ENCODE measurements at places on chromosomes 16 and 17. TPM values are rescaled to one million over a fixed set of nuclear protein-coding genes. Genes with fewer than 3 reads are reported as not detected.

The GNG13 gene
- not detected for total RNA-seq

The ATP1B2 gene
- 4.9 TPM for total RNA-seq

The PPP1R27 gene
- total RNA-seq = not detected

The ZMYND15 gene
- total RNA-seq = 0.42 TPM

GRCh38 chr17:66214884-66215528, 14.2 kb downstream of the APOH start:
- no peak for DNase-seq

- no peak for DNase-seq
Observed at GRCh38 chr17:78883089-78883532, 19.9 kb downstream of the CEP295NL start.

DNA sequence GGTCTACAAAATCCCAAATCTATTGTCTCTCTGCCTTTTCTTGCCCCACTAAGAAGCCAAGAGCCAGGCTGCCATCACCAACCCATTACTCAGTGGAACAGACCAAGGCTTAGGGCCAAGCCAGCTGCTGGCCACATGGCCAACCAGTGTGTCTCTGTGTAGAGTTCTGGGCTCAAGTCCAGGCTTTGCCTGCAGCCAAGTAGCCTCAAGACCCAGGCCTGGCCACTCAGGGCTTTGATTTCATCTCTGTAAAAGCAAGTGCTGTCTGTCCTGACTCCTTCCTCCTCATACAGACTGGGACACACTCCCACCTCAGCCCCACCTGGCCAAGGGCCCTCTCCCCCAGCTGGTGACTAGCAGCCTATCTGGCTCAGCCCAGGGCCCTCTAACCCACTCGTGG, 14.6 kb downstream of the SREBF1 start:
- DNase-seq = no peak

GRCh38 chr17:61124562-61124961, 275.1 kb upstream of the TBX2 start:
- DNase-seq = no peak

DNA sequence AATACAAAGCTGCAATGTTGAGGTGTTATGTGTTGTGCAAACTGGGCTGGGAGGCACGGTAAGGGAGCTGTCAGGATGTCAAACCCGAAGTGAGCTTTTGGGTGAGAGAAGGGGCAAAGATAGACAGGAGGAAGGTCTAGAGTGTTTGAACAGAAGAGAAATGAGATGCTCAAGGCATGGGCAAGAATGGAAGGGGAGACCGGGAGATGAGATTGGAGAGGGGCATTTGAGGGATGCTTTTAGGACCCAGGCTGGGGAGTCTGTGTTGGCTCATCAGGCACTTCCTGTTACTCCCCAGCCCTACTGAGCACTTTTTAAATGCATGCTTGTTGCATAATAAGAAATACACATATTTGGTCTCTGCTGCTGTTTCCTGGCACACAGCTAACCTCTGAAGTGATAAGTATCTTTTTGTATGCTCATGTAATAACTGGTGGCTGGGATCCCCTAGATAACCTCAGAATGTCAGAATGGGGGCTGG, 13.7 kb downstream of the UNC45B start:
- no peak for DNase-seq

DNA sequence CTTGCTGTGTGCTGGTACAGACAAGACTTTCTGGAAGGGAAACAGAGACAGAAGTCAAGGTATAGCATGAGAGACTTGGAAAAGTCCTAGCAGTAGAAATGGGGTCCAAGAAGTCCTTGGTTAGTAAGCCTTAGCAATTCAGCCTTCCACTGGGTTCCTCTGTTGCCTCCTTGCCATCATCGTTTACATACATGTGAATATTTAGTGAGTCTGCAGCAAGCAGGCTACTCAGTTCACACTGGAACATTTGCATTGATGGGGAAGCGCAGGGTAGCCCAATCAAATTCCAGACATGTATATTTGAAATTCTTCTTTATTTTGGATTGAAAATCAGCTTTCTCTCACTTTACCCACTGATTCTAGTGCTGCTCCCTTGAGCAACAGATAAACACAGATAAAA, 27.1 kb downstream of the LIMD2 start:
- DNase-seq = no peak

GRCh38 chr16:84392031-84392360, 23.7 kb downstream of the ATP2C2 start:
- no peak for DNase-seq

- DNase-seq = no peak
Observed at GRCh38 chr16:77555791-77556190, 121.0 kb upstream of the ADAMTS18 start.

- DNase-seq = no peak
Observed at GRCh38 chr17:68019336-68019674, 16.2 kb upstream of the KPNA2 start.

GRCh38 chr17:47959825-47960655, 2.4 kb upstream of the PRR15L start:
- no peak for DNase-seq

DNA sequence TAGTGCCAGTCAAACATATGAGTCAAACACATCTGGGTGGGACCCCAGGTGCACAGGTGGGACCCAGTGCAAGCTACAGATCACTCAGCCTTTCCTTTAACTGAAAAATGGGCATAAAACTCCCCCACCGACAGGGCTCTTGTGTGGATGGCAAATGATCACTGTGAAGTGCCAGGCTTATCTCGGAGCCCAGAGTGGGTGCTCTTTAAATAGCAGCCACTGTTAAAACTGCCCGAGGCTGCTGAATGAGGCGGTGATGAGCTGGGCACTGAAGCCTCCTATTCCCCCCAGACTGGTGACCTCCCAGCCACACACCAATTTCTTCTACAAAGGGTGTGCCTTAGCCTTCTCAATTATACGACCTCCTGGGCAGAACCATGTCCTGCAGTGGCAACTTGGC, 433.8 kb downstream of the SLC39A11 start:
- DNase-seq = no peak

DNA sequence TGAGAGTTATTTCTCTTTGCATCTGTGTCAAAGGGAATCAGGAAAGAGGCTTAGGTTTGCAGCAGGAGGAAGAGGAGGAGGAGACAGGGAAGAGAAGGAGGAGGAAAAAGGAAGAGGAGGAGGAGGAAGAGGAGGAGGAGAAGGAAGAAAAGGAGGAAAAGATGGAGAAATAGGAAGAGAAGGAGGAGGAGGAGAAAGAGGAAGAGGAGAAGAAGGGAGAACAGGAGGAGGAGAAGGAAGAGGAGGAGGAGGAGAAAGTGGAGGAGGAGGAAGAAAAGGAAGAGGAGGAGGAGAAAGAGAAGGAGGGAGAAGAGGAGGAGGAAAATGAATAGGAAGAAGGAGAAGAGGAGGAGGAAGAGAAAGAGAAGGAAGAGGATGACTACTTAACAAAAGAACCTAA, 459.1 kb downstream of the GRIN2A start:
- no peak for DNase-seq

GRCh38 chr17:42403150-42403549, 14.9 kb upstream of the STAT3 start:
- no peak for DNase-seq

DNA sequence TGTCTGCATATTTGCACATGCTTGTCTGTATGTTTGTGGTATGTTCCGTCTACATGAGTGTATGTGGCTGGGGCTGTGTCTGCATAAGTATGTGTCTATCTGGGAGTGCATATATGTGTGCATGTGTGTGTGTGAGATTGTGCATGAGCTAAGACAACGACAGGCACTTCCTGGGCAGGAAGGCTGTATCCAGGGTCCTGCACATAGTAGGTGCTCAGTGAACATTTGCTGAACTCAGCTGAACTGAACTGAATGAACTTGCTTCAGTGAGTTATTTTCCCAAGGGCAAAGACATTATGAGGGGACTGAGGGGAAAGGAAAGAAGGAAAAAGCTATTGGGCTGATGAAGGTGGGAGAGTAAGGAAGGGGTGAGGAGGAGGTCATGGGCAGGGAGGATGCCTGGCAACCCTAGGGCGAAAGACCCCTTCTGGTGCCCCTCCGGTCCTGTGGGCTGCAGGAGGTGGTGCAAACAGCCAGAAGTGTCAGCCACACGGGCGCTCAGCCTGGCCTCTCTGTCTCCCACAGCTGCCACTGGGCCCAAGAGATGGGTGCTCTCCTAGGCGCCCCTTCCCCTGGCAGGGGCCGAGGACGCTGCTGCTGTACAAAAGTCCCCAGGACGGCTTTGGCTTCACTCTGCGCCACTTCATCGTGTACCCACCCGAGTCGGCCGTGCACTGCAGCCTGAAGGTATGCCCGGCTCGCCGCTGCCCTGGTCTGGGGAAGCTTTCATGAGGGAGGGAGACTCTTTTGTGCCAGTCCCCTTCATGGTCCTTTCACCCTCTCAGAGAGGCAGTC, 29.5 kb downstream of the ARHGAP23 start:
- DNase-seq = no peak
